Natural killer cell treated with Interleukin-12 subunit alpha and Interleukin-12 subunit beta and Interleukin-15 and Interleukin-18, amount 100 ng/mL, for 72 hours (primary cell): ENCODE measurements at places on chromosomes 13 and 19. TPM values are rescaled to one million over a fixed set of nuclear protein-coding genes. Genes with fewer than 3 reads are reported as not detected.

DNA sequence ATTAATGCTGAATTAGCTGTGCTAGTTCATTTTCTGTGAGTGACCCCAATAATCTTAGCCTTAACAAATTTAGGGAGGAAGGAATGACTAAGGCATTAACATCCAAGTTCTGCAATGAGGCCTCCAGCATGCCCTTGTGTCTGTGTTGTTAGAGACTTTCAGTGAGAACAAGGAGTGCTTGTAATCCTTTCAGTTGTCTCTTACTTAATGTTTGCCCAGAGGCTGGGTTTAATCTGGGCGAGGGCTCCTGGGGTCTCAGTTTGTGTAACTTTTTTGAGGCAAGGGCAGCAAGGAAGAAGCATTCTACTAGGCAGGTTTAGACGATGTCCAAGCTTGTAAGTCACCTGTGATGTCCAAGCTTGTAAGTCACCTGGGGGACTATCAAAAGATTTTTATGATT is 24.3 kb downstream of the CCNA1 start:
- H3K27me3 ChIP-seq, result no peaks in the 10 kb centered on the region
- H3K4me3 ChIP-seq, result no peak overlapping the region
- H3K36me3 ChIP-seq, result no peaks in the 10 kb centered on the region
- DNase-seq, result no peak

The HCN2 gene
- 0.64 TPM for total RNA-seq

The CEACAM20 gene
- not detected for total RNA-seq

The LRRC25 gene
- not detected for total RNA-seq

DNA sequence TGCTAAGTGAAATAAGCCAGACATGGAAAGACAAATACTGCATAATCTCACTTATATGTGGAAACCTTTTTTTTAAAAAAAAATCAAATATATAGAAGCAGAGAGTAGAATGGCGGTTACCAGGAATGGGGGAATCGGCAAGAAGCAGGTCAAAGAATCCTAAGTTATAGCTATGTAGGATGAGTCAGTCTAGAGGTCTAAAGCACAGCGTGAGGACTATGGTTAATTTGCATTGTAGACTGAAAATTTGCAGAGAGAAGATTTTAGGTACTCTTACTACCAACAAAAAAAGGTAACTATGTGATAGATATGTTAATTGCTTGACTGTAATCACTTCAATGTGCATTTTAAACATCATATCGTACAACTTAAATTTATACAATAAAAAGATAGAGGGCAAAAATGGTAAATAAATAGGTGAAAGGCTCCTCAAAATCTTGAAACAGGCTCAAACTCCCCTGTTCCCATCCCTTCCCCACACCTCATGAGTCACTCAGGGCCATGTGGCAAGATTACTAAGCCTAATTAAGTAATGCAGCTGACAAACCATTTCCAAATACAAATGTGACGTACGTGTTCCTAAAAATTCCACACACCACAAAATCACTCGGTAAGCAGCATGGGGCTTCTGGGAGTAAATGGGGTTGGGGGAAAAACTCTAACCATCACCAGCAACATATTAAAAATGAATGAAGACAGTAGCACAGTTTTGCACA is 159.0 kb downstream of the USP12 start:
- H3K36me3 ChIP-seq, result no peaks in the 10 kb centered on the region
- no peaks in the 10 kb centered on the region for H3K4me1 ChIP-seq
- no peak for DNase-seq

DNA sequence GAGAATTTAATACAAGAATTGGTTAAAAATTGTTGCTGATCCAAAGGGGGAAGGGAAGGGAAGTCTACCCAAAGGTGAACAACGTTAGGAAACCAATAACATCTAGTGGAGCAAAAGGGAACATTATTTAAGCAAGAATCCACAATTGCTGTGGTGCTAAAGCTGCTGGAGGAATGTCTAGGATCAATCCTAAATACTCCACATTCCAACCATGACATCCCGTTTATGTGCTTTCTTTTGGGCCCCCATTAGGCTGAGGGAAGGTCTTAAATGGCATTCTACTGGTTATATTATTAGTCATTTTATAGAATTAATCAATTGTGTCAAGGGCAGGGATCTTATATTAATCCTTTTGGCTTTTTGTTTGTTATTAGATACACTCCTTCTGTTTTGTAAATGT is 39.9 kb upstream of the VWA8 start:
- H3K27ac ChIP-seq, result no peak overlapping the region
- H3K4me3 ChIP-seq, result no peak overlapping the region
- no peak for DNase-seq
- H3K27me3 ChIP-seq, result peaks cover 25% of the 10 kb centered on the region

GRCh38 chr19:53131085-53131590 is 1.6 kb downstream of the ZNF415 start:
- H3K27ac ChIP-seq, result no peak overlapping the region
- H3K4me1 ChIP-seq, result peaks cover 12% of the 10 kb centered on the region
- H3K27me3 ChIP-seq, result peaks cover 13% of the 10 kb centered on the region
- no peak for DNase-seq
